ENCODE measurements at places on chromosomes 3 and 15. TPM values are rescaled to one million over a fixed set of nuclear protein-coding genes. Genes with fewer than 3 reads are reported as not detected.

DNAJA4 gene
- total RNA-seq = not detected

DNA sequence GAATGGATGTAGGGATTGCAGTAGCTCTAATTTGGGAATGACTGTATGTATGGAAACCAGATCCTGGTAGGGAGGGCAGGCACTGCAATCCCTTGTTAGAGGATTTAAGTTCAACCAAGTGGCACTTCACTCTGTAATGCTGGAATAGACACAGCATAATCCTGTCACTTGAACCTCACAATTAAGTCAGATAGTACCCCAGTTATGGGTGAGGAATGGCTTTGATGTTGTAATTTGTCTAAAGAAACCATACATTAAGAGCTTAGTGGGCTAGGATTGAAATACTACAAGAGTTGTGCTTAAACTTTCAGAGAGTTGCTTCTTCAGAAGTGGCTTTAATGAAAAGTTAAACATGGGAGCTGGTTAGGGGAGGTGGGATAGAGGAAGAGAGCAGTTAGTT is 9.3 kb downstream of the RAB7A start:
- DNase-seq = no peak

- DNase-seq = no peak
Observed at GRCh38 chr15:38885001-38885400, 320.4 kb upstream of the RASGRP1 start.

DNA sequence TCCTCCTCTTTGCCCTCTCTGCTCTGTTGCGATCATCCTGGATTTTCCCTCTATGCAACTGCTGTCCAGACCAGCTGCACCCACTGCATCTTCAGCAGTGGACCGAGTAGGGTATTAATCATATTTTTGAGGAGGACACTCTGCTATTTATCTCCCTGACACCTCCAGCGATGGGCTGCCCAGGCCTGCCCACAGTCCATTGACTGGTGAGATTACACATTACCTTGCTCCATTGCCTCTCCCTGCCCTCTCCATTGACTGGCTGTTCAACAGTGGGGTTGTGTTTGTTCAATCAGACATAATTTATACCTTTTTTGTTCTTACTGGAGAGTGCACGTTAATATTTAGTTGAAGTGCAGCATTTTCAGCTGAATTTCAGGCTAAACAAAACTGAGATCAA is 559.3 kb upstream of the ARRDC4 start:
- DNase-seq = no peak

GRCh38 chr3:177624528-177625495 is 427.5 kb upstream of the TBL1XR1 start:
- DNase-seq = no peak

GRCh38 chr3:190990898-190991297 is 128.4 kb upstream of the GMNC start:
- no peak for DNase-seq

Measured in LHCN-M2 (cell line).